NK-92 treated with Interleukin-12 subunit alpha and Interleukin-12 subunit beta, amount 100 ng/mL, for 24 hours (cell line): ENCODE measurements at places on chromosomes 3 and 15.

GRCh38 chr3:195699860-195700259 is 20.9 kb upstream of the MUC20 start:
- no peak for DNase-seq

GRCh38 chr3:14861446-14862302 is 42.9 kb downstream of the FGD5 start:
- DNase-seq: no peak

DNA sequence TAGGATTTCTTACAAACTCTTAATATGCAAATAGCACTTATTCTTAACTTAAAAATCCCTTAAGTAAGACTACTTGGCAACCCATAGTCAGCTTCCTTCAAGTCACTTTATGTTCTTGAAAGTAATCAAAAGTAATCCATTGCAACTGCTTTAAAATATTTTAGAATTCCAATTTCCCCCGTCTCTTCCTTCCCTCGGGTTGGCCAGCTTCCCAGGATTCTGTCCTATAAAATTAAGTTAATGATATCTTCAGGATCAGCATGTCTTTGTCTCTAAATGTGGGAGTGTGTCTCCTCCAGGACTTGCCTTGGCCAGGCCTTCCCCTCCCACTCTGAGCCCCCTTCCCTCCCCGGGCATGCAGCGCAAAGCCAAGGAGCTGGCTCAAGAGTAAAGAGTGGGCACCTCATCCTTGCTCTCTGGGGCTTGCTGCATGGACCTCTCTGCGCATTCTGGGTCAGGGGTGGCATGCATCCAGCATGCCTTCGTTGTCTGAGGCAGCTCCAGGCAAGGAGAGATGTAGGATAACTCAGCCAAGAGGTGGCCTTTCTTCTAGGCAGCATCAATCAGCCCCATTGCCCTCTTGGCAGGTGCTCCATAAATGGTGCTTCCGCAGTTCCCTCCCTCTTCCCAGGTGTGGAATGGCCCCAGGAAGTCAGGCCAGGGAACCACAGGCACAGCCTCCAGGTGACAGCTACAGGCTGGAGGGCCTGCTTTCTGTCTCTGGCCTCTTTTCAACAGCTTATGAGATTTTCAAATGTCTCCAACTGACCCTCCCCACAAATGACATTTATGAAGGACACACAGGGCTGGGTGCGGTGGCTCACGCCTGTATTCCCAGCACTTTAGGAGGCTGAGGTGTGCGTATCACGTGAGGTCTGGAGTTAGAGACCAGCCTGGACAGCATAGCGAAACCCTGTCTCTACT is 108.7 kb upstream of the ALDH1A3 start:
- DNase-seq: no peak

GRCh38 chr15:70054366-70054765 is 43.4 kb downstream of the TLE3 start:
- DNase-seq: no peak

- DNase-seq: no peak
Measured at GRCh38 chr3:182268711-182269110, 524.6 kb upstream of the ATP11B start.

DNA sequence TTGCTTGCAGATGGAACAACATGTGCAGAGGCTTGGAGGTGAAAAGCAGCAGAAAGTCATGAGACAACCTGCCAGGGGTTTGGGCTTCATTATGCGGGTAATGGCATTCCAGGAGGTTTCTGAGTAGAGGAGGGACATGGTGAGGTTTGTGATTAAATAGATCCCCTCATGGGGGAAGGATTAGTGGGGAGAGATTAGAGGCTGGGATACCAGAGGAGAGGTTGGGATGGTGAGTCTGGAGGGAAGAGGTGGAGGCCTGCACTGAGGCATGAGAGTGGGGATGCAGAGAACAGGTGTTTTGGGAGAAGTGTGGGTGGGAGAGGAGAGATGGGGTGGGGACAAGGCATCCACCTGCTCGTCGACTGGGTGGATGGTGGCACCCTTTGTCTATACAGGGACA is 6.8 kb upstream of the IQSEC1 start:
- no peak for DNase-seq

- DNase-seq: no peak
Measured at GRCh38 chr15:39553947-39554693, 26.8 kb upstream of the THBS1 start.

DNA sequence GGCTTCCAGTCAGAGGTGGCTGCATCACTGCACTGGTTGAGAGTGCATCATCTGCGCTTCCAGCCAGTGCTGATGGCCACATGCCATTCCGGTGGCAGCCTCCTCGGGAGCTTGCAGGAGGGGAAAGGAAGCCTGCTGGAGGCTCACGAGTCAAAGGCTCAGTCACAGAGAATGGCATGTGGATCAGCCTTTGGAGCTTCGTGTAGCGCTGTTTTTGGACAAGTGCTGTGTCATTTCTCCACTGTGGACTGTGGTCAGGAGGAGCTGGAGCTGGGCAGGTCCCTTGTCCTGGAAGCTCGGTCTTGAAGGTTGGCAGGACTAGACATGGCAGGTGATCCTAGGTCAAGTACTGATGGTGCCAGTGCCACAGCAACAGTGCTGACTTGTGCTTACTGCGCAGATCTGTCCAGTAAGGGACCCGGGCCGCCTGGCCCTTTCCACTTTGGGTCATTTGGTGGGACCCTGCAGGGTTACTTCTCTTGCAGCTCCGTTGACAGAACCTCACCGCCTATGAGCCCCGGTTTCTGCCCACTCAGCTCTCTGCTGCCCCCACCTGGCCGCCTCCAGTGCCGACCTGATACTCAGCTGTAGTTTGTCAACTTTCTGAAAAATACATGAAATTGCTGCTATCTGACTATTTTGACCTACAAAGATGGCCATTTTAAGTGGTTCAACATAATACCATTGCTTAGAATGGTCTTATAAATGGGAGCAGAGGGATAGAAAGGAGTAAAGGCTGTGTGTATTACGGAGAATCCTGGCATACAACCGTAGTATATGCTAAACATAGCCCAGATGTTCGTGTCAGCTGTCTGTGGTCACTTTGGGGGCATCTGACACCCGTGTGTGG is 27.6 kb upstream of the TRPM1 start:
- peak; percentile 66 for DNase-seq

DNA sequence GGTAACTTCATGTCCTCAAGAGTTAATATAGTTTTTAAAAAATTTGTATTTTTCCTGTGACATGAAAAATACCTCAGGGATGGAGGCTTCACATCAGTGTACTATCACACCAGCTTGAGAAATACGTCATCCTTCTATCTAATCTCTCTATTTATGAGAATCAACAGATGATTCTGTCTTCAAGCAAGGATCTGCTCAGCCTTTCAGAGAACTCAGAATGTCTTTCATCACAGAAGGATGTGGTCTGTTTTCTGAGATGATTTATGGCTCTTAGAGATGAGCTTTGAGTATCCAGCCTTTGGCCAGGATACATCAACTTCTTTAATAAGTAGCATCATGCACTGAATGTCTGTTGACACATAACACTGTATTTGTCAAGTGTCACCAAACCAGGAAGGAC is 193.9 kb downstream of the DTWD1 start:
- no peak for DNase-seq

GRCh38 chr3:192514081-192514753 is 213.1 kb downstream of the FGF12 start:
- DNase-seq: no peak

GRCh38 chr3:180881065-180881801 is 31.2 kb upstream of the FXR1 start:
- no peak for DNase-seq

- peak; percentile 82 for DNase-seq
Measured at GRCh38 chr3:186931532-186932280, 1.4 kb downstream of the ST6GAL1 start.

GRCh38 chr3:119194237-119195150 is 21.1 kb downstream of the UPK1B start:
- no peak for DNase-seq

DNA sequence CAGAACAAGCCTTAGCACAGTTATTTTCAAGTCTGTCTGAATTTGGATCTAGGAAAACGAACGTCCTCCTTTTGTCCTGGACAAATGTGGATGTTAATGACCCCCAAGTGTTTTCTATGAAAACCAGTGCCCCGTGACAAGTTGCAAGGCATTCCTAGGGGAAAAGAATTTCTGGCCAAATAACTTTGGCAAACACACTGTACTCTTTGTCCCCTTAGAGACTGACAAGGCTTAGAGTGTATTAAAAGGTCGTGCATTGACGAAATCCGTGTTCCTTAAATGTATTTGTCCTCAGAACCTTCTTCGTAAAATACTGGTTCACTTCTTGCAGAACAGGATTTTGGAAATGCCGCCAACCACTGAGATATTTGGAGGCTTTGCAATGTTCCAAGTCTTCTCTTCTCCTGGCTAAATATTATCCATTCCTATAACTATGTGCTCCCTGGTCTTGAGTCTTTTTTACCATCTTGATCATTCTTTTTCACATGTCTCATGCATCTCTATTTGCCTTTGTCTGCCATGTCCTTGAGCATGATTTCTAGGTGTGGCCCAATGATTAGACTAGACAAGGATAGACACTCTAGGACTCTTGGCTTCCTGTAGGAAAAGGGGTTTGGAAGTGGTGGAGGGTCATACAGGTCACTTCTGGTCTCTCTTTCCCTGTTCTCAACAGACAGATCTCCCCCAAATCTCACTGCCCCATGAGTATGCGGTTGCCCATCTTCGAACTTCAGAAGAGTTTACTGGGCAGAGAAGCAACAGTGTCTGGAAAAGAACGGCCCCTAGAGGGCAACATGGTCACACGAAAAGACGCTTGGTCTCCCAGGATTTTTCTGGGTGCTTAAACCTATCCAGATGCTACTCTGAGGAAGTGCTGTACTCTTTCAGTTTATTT is 117.5 kb downstream of the EDEM1 start:
- no peak for DNase-seq

- DNase-seq: no peak
Measured at GRCh38 chr15:62456011-62456920, 291.2 kb upstream of the C2CD4B start.

GRCh38 chr3:25447925-25448324 is 19.9 kb downstream of the RARB start:
- DNase-seq: no peak

GRCh38 chr3:172247525-172248274 is 200.6 kb downstream of the GHSR start:
- no peak for DNase-seq

GRCh38 chr3:48338635-48339034 is 5.2 kb upstream of the SPINK8 start:
- no peak for DNase-seq

DNA sequence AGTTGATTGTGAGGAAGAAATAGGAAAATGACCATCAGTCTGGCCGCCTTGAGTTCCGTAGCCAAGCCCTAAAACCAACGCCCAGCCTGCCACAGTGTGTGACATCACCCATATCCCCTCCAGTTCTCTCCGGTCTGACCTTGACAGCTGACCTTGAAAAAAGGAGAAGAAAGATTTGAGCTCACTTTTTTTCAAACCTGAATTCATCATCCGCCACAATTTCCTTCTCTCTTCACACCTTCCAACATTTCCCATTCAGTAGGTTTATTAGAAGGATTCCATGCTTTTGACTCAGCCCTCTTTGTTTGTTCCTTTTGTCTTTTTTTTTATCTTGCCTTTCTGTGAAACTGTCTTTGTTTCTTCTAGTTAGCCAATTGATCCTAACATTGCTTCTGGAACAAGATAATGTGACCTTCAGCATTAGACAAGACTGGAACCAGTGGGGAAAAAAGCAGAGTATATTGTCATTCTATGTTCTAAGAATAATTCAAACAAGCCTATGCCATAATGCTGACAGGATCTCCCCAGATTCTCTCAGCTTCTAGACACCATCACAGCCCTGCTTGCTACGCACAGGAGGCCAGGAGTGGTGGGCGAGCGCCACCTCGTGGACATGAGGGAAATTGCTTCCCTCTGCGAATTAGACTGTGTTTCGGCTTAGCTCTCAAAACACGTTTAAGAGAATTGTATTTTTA is 283.1 kb downstream of the FGF12 start:
- peak; percentile 27 for DNase-seq

- no peak for DNase-seq
Measured at GRCh38 chr3:137807998-137808397, 43.9 kb downstream of the SOX14 start.

GRCh38 chr3:178257491-178257890 is 278.7 kb upstream of the KCNMB2 start:
- DNase-seq: no peak

GRCh38 chr3:127049393-127049792 is 66.5 kb downstream of the PLXNA1 start:
- DNase-seq: no peak

DNA sequence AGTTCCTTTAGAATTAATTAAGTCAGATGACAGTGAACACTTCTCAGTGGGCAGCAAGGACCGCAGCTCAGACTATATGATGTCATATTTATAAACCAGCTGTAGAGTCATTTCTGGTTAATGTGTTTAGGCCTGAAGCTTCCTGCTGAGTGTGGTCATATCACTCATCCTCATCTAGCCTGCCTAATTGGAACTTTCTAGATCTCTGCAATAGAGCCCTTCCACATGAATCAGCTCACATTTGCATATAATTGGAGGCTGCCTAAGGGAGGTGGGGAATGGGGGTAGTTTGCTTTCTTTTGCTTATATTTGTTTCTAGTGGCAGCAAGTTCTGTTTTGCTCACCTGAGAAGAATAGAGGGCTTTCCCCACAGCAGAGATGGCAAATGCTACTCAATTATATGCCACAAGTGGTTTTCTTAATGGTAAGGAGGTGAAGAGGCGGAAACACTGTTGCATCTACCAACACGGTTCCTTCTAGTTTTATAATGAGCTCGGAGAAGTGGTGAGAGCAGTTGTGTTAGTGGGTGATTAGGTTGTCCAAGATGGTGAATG is 148.1 kb downstream of the KLHL25 start:
- peak; percentile 24 for DNase-seq

GRCh38 chr3:112557976-112558375 is 3.8 kb downstream of the ATG3 start:
- DNase-seq: no peak

GRCh38 chr3:100720426-100720825 is 11.1 kb downstream of the TFG start:
- DNase-seq: no peak

DNA sequence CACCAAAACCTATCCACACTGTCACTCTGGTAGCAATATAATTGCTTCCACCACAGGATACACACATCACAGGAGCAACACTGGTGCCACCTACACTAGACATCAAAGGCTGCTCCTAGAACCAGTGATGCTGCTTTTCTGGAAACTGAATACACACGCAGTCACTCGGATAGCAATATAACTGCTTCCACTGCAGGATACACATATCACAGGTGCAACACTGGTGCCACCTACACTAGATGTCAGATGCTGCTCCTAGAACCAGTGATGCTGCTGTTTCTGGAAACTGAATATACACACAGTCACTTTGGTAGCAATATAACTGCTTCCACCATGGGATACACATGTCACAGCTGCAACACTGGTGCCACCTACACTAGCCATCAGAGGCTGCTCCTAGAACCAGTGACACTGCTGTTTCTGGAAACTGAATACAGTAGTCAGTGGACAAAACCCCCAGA is 6.9 kb upstream of the TNFSF10 start:
- DNase-seq: no peak

GRCh38 chr3:187955587-187955952 is 198.4 kb upstream of the LPP start:
- DNase-seq: no peak

DNA sequence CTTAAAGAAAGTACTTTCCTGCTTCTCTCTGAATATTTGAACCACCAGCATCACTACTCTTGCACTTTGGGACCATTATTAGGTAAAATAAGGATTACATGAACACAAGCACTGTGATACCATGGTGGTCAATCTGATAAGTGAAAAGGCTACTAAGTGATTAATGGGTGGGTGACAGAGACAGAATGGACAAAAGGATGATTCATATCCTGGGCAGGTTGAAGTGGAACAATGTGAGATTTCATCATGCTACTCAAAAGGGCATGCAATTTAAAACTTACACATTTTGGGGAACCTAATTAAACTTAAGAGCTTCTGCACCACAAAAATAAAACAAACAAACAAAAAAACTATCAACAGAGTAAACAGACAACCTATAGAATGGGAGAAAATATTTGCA is 172.0 kb upstream of the CD96 start:
- no peak for DNase-seq
